ENCODE measurements at places on chromosomes 13 and 19. TPM values are rescaled to one million over a fixed set of nuclear protein-coding genes. Genes with fewer than 3 reads are reported as not detected.
A peak's percentile ranks its signal among the peaks of the same experiment; 100 is the strongest.

The ZNF541 gene
- total RNA-seq = under 0.01 TPM

The SPACA4 gene
- total RNA-seq = not detected

The DHDH gene
- 0.36 TPM for total RNA-seq

The OR7D2 gene
- not detected for total RNA-seq

DNA sequence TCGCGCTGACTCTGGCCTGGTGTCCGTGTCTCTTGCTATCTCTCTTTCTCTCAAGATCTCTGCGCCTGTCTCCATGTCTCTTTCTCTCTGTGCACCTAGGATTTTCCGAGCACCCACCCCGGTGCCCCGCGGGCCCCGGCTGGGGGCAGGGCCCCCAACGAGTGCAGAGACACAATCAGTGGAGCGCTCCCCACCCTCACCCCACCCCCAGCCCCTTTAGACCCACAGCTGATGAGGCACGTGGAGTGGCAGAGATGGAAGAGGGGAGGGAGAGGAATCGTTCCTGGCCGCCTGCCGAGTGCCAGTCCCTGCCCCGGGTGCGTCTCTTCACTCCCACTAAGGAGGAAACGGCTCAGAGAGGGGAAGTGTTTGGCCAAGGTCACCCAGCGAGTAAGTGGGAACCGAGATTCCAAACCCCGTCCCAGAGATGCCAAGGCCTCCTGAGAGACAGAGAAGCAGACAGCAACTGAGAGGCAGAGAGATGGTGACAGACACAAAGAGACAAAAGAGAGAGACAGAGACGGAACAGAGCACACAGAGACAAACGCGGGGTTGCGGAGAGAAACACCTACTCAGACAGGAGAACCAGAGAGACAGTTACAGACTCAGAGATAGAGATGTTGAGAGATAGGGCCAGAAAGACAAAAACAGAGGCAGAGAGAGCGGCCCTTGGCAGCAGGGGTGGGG lies 626 bp upstream of the BCL3 start:
- DNase-seq = peak; percentile 91

DNA sequence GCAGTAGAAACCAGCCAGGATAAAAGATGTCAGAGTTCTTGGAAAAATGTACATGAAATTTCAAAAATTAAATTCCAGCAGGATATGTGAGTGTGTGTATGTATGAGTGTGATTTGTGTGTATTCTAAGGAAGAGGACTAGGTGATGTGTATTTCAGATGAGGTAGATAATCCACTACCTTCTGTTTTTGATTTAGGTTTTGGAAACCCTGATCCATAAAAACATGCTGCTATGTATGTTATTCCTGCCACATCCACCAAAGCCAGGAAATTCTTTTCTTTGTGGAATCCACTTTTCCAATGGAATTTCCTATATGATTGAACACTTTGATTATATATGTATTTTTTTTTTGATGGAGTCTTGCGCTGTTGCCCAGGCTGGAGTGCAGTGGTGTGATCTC lies 276.9 kb downstream of the UQCRFS1 start:
- no peak for DNase-seq

DNA sequence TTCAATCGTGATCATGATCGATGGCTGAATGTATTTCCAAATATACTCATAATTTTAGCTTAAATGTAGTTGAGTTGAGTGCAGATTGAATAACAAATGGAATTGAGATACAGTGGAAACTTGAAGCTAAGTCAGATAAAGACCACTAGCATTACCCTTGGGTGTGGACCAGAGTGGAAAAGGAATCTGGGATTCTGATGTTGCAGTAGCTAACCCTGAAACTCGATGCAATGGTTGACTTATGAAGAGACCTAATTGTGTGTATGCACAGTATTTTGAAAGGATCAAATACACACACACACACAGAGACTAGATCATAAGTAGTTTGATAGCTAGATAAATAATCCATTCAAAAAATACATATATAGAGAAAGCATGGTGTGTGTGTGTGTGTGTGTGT lies 135.8 kb downstream of the RXFP2 start:
- no peak for DNase-seq

DNA sequence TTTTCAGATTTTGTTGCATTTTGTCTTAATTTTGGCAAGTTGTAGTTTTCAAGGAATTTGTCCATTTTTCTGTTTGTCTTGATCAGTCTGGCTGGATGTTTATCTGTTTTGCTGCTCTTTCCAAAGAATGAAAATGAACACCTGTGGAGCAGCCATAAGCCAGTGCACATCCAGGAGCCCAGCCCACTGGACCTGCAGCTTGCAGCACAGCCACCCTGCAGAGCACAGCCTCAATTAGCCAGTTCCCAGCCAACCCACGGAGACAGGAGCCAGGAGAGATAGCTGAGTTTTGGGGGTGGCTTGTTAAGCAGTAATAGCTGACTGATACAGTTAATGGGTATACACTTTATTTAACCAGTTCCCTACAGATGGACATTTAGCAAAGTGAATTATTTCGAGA lies 38.0 kb upstream of the URI1 start:
- DNase-seq = no peak

DNA sequence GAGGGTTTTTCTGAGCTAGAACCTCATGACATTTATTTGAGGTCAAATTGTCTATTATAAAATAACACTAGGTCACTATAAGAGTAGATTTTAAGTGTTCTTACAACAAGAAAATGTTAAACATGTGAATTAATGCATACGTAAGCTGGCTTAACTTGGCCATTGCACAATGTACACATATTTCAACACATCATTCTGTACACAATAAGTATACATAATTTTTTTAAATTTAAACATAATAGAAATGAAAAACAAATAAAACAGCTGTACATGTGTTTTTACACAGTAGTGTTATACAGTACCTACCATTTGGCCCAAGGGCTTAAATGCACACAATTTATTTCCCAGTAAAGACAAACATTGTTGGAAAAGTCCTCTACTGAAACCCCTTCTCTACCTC lies 269.9 kb downstream of the DACH1 start:
- DNase-seq = no peak

- peak; percentile 56 for DNase-seq
These were observed 993 bp downstream of the FUT6 start for GRCh38 chr19:5838353-5839064.

All from osteoblast (primary cell).